IMR-90 (cell line): ENCODE measurements at places on chromosomes 3 and 15. TPM values are rescaled to one million over a fixed set of nuclear protein-coding genes. Genes with fewer than 3 reads are reported as not detected.

DNA sequence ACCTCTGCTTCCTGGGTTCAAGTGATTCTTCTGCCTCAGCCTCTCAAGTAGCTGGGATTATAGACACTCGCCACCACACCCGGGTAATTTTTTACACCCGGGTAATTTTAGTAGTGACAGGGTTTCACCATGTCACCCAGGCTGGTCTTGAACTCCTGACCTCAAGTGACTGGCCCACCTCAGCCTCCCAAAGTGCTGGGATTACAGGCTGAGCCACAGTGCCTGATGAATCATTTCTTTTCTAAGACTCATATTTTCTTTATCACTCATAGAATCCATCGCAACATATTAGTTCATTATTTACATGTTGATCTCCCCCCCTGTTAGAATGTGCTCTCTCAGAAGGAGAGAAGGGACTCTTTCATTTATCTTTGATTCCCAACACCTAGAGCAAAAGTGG, 109.5 kb upstream of the PTPRG start:
- DNase-seq = peak; percentile 28

- DNase-seq = peak; percentile 99
Observed at GRCh38 chr3:29065211-29065785, 215.6 kb upstream of the RBMS3 start.

DNA sequence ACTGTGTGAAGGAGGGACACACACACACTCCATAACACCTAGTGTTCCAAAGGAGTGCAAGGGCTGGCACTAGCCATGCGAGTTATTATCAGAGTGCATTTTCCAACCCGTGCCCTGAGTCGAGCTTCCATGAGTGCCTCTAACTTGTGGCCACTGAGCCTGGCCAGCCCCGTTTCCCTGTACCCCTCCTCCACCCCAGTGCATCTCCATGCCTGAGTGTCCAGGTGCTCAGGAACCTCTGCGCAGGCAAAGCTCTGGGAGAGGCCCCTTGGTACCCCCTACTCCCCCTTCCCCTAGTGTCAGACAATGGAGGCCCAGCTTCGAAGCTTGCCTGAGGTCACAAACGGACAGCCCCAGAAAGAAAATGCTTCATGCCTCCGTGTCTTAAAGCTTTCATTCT, 45.2 kb upstream of the HES1 start:
- DNase-seq = no peak

GRCh38 chr3:171219258-171219657, 192.7 kb upstream of the SLC2A2 start:
- DNase-seq = no peak

DNA sequence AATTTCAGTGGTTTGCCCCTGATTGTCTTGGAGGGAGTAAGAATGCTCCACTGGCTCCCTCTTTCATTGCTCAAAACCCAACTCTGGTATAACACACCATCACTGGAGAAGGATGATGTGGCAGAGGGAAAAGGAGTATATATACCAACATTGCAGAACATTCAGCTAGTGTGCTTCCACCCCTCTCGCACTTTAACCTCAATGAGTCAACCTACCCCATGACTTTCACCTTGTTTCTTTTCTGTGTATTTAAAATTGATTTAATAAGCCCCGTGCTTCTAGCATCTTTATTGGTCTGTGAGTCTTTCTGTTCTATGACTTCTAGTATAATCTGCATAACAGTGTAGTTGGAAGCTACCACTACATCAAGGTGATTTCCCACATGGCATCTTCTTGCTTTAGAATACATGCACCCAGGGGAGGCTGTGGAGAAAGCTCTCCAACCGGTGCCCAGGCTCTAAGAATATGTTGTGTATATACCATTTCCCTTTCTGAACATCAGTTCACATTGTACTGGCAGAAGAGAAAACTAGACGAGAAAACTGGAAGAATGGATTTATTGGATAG, 595.1 kb upstream of the TGFBR2 start:
- DNase-seq = no peak

GRCh38 chr3:50550079-50550736, 17.3 kb downstream of the C3orf18 start:
- peak; percentile 20 for DNase-seq

DNA sequence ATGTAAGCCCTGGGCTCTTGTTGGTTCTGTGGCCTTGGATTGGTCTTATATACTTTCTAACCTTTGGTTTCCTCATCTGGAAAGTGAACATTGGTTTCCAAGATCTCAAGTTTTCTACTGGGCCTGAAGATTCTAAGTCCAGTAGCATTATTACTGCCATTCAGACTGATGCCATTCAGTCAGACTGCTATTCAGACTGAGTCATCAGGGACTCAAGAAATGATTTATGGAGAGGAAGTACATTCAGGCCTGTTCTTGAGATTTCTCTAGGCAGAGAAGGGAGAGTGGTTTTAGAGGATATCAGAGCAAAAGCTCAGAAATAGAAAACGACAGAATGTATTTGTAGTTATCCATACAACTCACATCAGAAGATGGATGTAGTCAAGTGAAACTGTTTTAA, 557.2 kb downstream of the NR2F2 start:
- no peak for DNase-seq

- DNase-seq = no peak
Observed at GRCh38 chr15:26771578-26772153, 1.2 kb downstream of the GABRB3 start.

Gene GUCA1C
- total RNA-seq = not detected in 2 replicates

Gene LRRC3B
- total RNA-seq = not detected in 2 replicates

Gene NR2F2
- total RNA-seq = 20.3 and 28.1 TPM in 2 replicates

Gene CAPN7
- 21.3 and 28.1 TPM in 2 replicates for total RNA-seq

Gene ZNF501
- 3.2 and 4.7 TPM in 2 replicates for total RNA-seq

Gene EXD1
- not detected in 2 replicates for total RNA-seq

Gene EOMES
- not detected in 2 replicates for total RNA-seq
